Activated T-helper 1 cell treated with anti-CD3 and anti-CD28 coated beads, Interleukin-12 subunit alpha, Interleukin-12 subunit beta, Interleukin-2, Interleukin-4 antibody, amounts not matched to agents 30 ng/mL and 10 ng/mL and 1 ng/mL, durations not matched to agents 14 hours and 24 hours and 36 hours (primary cell): ENCODE measurements at places on chromosomes 16 and 17.

DNA sequence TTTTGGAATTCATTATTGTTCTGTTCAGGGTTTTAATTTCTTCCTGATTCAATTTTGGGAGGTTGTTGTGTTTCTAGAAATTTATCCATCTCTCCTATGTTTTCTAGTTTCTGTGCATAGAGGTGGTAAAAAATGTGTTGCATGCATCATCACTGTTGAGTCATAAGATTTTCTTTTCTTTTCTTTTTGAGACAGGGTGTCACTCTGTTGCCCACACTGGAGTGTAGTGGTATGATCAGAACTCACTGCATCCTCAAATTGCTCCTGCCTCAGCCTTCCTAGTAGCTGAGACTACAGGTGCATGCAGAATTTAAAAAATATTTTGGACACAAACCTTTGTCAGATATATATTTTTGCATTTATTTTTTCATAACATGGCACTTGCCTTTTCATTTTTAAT, 184.8 kb downstream of the BCAS3 start:
- DNase-seq, result no peak

DNA sequence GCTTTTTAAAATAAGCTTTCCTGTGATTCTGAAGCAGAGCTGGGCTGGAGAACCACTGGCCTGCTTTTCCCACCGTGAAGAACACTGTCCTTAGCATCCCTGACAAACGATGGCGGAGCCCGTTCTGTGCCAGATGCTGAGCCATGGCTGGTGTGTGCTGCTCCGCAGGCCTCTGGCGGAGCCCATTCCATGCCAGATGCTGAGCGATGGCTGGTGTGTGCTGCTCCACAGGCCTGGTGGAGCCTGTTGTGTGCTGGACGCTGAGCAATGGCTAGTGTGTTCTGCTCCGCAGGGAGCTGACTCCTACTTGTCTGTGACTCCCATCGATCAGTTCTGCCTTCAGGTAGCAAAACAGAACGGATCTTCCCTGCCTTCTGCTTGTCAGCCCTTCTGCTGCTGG, 4.3 kb downstream of the ENDOV start:
- no peak for DNase-seq

DNA sequence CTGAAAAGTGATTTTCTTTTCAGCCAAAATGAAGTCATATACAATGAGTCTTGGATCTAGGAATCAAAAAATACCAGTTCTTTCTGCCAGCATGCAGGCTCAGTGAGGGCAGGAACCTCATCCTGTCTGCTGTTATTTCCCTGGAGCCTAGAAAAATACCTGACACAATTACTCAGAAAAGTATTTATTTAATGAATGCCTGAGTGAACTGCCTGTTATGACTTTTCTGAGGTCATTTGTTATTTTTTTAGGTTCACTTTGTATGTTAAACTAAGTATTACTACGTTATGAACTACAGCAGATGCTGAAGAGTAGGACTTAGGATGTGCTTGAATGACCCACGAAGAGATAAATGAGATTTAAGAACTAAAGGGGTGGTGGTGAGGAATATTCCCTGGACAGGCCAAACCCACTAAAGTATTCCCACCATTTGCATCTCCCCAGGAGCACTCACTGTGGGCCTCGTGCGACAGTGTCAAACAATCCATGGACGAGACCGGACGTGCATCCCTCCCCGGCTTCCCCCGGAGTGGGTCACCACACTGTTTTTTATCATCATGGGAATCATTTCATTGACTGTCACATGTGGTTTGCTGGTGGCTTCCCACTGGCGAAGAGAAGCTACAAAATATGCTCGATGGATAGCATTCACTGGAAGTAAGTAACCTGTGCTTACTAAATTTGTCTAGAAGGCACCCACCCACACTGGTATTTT, 17.1 kb upstream of the VWA3A start:
- DNase-seq, result no peak

GRCh38 chr17:71287071-71287823, 833.6 kb upstream of the SOX9 start:
- no peak for DNase-seq

- no peak for DNase-seq
These were observed at the start of gene ALOX15B for GRCh38 chr17:8038954-8039610. Gene ALOX15B (plus strand): TSS chr17:8039059. CDS start chr17:8039156, 97 bp downstream.

GRCh38 chr17:75077496-75078283, 10.1 kb upstream of the SLC16A5 start:
- DNase-seq, result peak; percentile 24

DNA sequence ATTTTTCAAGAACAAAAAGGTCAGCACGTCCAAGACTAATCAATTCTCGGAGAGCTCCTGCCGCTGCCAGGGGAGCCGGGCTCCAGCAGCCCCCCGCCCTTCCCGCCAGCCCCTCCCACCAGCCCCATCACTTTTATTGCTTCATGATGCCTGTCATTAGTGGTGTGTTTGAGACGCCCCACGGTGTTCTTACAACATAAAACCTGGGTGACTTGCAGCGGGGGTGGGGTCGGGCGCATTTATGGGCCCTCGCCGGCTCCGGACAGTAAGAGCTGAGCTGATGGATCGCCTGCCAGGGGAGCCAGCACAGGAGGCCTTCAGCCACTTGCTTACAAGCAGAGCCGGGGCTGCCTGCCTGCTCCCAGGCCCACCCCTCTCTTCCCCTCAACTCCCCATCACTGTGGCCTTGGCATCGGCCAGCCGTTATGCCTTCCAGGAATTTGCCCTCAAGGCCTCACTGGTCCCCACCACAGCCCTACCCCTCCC, 82.9 kb upstream of the CBX4 start:
- DNase-seq, result no peak

- no peak for DNase-seq
These were observed 1.9 kb upstream of the CCDC102A start for GRCh38 chr16:57538235-57538721.

GRCh38 chr16:85286951-85287814, 174.9 kb upstream of the CIBAR2 start:
- no peak for DNase-seq

DNA sequence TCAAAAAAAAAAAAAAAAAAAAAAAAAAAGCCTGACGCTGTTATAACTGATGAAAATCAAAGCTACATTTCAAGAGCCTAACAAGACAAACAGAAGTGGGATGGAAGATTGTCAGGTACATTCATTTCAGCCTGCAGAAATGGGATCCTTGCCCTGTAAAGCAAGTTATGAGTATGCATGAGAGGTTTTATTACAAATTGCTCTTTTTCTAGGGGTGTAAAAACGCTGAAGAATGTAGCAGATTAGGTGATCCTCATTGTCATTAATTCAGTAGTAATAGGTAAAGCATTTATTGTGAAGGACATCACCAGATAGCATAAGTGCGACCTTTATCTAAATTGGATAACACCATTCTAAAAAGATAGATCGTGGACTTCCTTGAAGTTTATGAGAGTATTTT, 208.3 kb downstream of the KCNJ2 start:
- DNase-seq, result no peak

DNA sequence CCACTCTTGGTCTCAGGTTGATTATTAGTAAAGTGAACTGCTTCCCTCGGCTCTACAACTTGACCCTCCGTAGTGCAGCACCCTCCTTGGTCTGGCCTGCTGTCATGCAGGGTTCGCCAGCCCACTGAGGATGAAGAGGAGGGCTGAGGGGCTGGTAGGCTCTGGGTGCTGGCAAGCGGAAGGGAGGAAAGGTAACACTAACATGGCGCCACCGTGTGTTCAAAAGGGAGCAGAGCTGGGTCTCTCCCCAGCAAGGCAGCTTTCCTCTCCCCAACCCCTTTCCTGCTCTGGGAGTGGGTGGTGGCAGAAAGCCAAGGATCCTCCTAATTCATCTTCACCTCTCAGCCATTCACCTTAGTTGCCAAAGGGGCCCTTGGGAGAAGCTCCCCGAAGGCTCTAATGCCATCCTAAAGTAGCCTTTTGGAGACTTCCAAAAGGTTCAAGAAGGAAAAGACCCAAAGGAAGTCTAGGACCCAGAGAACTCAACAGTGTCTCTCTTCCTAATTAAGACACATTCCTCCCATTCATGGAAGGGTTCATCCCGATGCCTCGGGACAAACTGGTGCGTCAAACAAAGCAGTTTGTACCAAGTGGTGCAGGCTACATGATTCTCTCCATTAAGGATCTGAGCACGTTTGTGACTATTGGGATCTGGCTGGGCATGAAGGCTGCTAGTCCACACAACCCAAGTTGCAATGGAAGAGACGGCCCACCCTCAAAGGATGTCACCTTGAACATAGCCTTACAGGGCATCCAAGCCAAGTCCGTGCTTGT, 90.8 kb upstream of the TOB1 start:
- DNase-seq, result peak; percentile 51

DNA sequence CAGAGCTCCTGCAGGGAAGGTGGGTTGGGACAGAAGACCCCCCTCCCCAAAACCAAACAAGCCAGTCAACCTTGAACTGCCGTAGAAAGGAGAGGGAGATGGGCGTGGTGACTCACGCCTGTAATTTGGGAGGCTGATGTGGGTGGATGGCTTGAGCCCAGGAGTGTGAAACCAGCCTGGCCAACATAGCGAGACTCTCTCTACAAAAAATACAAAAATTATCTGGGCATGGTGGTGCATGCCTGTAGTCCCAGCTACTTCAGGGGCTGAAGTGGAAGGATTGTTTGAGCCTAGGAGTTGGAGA, 42.1 kb downstream of the NT5M start:
- no peak for DNase-seq

- DNase-seq, result no peak
These were observed 19.4 kb upstream of the SSTR5 start for GRCh38 chr16:1053121-1053521.

DNA sequence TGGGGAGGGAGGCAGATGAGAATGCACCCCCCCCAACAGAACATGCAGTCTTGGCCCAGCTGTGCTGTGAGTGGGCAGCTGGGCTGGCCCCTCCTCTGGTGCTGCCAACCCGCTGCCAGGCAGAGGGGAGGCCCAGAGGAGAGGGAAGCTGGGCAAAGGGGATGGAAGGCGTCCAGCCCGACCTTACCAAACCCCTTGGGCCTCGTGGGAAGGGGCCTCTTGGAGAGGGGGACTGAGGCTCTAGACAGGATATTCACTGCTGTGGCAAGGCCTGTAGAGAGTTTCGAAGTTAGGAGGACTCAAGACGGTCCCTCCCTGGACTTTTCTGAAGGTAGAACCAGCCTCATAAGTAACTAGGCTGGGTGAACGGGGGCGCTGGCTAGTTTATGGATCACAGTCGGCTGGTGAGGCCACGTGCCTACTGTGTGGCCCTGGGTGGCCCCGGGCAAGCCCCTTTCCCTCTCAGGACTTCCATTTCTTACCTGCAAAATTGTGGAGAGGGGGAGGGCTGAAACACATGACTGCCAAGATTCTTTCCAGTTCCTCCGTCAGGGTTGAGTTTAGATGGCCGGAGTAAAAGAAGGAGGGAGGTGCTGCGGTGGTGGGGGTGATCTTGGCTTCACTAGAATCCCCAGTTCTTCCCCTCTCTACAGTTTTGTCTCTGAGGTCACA, 857 bp upstream of the STAT5A start:
- no peak for DNase-seq

DNA sequence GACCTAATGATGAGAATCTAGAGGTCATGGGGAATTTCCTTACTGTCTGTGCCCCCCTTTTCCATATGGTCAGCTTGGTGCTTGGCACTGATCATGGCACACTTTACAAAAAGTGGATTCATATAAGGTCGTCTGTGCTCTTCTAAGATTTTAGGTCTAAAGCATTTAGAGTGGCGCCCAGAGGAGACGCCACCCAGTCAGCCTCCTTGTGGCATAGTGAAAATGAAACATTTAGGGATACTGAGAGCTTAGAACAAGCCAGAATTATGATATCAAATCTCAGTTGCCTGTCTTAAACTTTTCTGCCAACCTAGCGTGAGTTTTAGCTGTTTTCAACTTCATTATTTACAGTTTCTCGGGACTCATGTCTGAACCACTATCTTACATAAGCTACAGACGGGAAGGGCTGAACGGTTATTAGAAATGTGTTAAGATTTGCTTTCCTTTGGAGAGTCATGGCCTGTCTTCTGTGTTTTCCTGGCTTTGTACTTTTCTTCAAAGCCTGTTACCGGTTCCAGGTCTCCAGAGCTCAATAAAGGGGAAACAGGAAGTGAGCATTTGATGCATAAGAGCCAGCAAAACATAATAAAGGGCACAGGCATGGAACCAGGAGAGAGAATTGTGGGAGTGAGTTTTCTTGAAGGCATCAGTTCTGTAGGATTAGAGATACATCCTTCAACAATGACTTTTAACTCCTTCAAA, 13.7 kb downstream of the ZNRF1 start:
- DNase-seq, result no peak

DNA sequence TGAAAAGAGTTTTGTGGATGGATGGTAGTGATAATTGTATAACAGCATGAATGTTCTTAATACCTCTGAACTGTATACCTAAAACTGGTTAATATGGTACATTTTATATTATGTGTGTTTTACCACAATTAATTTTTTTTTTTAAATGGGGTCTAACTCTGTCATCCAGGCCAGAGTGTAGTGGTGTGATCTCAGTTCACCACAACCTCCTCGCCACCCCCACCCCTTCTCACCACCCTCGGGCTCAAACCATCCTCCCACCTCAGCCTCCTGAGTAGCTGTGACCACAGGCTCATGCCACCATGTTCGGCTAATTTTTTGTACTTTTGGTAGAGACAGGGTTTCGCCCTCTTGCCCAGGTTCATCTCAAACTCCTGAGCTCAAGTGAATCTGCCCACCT, 123.2 kb downstream of the CDRT15L2 start:
- DNase-seq, result no peak

GRCh38 chr17:15498107-15498506, 30.7 kb upstream of the CDRT4 start:
- DNase-seq, result no peak

GRCh38 chr16:5018793-5019192, 14.9 kb downstream of the NAGPA start:
- DNase-seq, result no peak

DNA sequence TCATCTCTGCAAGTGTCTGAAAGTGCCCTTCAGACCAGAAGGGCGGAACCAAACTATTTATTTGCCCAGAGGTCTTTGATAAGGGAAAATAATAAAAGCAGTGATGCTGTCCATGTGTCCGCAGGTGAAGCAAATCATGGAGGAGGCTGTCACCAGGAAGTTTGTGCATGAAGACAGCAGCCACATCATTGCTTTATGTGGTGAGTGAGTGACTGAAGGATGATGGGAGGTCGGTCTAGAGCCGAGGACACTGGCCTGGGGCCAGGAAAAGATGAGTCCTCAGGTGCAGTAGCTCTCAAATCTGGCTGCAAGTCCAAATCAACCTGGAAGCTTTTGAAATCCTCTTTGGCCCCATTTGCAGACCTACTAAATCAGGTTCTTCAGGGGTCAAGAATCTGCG, 6.1 kb downstream of the SGSM2 start:
- no peak for DNase-seq
